ENCODE measurements at places on chromosomes 13 and 19.
A peak's percentile ranks its signal among the peaks of the same experiment; 100 is the strongest.

DNA sequence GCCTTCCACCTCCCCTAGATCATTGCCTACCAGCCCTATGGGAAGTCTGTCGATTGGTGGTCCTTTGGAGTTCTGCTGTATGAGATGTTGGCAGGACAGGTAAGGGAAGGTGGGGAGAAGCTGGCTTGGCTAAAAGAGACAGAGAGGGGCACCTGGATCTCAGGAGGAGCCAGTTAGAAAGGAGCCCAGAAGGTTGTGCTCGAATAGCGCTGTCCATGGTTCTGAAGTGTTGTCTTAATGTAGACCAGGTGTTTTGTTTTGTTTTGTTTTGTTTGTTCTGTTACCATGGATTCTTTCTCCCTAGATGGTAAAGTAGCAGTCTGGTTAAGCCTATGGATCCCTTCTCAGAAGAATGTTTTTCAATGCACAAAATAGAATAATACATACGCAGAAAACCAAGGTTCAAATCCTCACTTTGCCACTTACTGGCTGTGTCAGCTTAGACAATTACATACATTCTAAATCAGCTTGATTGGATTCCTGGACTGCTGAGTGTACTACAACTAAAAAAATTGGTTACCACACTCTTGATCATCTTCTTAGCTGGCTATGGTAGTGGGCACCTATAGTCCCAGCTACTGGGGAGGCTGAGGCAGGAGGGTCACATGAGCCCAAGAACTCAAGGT, 5.9 kb upstream of the CACNG7 start:
- DNase-seq, result peak; percentile 53

GRCh38 chr13:112132142-112132541, 65.2 kb downstream of the SOX1 start:
- no peak for DNase-seq

DNA sequence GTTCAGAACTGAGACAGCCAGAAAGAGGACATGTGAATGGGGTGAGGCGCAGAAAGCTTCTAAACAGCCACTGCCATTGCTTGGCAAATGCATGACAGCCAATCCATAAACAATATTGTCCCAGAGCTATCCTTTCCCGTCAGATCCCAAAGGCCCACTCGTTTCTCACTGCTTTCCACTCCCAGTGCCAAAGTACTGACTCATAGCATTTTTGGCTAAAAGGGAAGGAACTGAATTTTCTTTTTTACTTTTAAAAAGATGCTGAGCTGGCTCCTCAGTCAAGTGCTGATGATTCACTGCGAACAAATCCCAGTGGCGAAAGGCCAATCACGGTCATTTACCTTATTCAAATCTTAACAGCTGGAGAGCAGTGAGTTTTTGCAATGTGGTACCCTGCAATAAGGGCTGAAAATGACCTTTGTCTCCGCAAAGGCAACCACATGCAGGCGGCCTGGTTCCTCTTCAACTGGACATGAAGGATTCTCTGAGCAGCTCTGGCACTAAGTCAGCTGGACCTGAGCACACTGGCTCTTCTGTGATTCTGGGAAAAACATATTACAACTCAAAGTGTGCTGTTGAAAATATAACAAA, 151.7 kb downstream of the DCLK1 start:
- no peak for DNase-seq

- DNase-seq, result no peak
Observed at GRCh38 chr13:40028446-40028845, 373.0 kb downstream of the COG6 start.

DNA sequence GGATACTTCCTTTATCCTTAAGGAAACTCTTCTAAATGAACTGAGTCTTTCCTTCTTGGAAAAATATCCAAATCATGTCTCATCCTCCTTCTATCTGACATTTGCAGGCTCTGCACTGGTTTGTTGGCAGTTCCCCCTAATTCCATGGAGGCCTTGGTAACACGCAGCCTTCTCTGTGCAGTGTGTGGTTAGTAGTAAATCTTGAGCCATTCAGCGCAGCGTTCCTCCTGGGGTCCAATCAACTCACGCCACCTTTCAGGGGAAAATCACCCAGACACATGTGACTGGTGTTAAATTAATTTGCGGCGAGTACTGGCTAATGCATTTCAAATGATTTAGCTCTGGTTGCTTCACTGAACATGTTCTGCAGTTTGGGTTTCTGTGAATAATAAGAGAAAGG, 21.0 kb upstream of the CBY2 start:
- DNase-seq, result no peak

DNA sequence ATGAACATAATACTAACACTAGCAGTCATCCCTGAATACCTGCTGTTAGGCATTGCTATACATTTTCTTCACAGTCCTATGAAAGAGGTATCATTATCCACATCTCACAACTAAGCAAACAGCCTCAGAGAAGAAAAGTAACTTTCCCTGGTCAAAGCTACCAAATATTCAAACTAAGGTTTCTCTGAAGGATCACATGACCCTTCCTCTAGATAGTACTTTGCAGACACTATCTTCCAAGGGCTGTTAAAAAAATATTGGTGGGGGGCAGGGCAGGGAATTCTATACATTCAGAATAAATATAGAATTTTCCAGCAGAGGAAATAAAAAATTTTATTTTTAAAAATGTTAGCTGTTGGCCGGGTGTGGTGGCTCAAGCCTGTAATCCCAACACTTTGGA, 3.1 kb downstream of the SLC25A30 start:
- no peak for DNase-seq

- DNase-seq, result no peak
Observed at GRCh38 chr19:38676023-38676877, 28.8 kb downstream of the ACTN4 start.

DNA sequence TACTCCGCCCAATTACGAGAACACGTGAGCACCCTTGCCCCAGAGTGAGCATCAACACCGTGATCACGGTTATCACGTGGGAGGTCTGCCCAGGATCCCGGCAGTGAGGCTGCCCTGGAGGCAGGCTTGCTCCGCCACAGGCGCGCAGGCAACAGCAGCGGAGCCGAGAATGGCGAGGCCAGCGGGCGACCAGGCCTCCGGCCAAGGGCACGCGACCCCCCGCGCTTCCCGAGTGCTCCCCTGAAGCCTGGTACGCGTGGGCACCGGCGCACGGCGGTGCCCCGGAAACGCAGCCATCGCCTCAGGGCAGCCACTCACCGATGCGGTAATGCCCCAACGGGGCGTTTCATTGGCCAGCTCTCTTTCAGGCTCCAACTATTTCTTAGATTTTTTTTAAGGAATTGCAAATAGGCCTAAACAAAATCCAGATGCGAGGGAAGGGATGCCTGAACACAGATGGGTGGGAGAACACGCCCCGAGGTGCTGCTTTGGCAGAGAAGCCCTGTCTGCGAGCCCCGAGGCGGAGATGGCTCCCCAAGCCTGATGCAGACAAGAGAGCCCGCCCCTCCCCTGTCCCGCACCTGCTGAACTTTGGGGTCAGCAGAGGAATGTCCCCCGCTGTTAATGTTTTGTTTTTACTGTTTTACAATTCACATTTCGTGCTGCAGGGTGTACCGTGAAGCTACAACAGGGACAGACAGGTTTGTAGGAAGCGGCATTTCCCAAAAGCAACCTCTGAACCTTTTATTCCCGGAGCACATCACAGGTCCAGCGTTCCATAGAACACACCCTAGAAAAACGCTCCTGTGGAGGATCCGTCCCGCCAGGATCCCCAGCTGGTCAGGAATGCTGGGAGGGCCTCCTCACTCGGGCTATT, 132.7 kb downstream of the ZDHHC20 start:
- DNase-seq, result peak; percentile 22

DNA sequence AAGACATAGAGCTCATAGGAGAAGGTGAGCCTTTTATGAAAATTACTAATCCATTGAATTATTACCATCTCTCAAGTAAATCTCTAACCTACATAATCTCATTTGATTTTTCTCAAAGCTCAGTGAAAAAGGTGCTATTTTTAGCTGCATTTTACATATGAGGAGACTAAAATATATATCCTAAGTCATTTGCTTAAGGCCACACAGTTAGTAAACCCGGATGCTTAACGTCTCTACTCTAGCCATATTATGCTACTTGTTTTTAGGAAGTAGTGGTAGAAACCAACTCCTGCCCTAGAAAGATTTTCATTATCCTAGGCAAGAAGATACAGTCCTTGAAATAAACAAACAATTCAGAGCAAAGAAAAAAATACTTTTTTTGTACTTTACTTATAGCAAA, 108.9 kb downstream of the RBM26 start:
- DNase-seq, result no peak

- DNase-seq, result no peak
Observed at GRCh38 chr19:7638802-7639465, 2.0 kb downstream of the STXBP2 start.

GRCh38 chr13:33132644-33133440, 116.6 kb downstream of the KL start:
- no peak for DNase-seq

DNA sequence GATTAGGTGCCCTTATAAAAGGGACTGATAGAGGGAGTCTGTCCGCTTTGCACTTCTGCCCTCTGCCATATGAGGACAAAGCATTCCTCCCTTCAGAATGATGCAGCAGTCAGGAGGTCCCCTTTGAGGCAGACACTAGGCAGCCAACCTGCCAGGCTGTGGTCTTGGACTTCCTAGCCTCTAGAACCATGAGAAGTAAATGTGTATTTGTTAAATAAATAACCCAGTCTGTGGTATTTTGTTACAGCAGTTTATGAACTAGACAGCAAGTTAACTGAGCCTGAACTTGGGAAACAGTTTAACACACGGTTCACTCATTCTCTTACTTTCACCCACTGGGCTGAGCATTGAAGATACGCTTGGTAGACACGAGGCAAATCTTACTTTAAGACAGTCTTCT, 313.2 kb downstream of the UQCRFS1 start:
- no peak for DNase-seq

DNA sequence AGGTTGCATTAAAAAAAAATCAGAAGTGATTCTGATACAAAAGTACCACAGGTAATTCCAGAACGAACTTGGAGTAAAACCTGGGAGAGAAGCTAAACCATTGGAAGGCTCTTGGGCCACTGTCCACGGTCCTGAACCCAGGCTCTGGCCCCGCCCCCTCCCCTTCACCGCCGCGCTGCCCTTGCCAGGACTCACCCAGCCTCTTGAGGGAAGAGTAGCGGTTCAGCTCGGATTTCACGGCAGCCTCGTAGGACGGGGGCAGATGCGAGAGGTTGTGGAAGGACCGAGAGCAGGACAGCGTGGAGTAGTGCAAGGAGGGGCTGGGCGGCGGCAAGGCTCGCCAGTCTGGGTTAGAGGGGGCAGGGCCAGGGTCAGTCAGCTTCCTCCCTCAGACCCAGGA, 5.7 kb downstream of the SHISA7 start:
- peak; percentile 58 for DNase-seq

- no peak for DNase-seq
Observed at GRCh38 chr13:42758515-42758914, 22.9 kb upstream of the FAM216B start.

DNA sequence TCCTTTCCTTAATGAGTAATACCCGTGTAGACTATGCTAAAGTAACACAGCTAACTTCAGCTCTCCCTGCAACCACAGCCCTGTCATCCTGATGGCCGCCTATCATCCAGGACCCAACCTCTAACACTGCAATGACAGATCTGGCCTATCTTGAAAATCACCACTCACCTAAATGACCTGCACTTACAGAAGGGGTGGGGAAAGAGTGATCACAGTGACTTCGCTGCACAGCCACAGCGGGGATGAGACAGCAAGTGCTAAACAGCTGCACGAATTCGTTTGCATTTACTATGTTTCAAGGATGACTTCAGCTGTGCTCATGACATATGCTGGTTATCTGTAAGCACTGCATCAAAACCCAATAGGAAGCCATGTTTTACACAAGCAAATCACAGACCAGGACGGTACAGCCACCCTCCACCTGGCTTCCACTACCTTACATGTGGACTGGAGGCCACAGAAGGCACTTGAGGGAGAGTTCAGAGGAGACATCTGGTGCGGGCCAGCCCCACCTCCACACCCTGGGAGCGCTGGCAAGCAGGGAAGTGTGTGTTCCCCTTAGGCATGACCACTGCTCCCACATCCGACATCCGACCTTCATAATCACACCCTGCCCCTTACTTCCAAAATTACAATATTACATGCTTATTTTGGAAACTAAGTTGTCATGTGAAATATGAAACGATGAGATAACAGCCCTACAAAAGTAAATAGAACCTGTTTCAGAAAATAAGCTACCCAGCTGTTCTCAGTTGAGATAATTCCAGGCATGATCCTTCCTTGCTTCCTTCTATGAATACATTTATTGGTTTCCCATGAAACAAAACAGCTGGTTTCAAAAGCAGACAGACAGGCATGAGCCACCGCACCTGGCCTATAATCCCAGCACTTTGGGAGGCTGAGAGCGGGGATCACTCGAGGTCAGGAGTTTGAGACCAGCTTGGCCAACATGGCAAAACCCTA, 95.7 kb downstream of the STK24 start:
- peak; percentile 73 for DNase-seq

GRCh38 chr13:97223037-97223710, 1.0 kb downstream of the MBNL2 start:
- no peak for DNase-seq

- no peak for DNase-seq
Observed at GRCh38 chr19:57010541-57010940, 109.2 kb upstream of the USP29 start.

DNA sequence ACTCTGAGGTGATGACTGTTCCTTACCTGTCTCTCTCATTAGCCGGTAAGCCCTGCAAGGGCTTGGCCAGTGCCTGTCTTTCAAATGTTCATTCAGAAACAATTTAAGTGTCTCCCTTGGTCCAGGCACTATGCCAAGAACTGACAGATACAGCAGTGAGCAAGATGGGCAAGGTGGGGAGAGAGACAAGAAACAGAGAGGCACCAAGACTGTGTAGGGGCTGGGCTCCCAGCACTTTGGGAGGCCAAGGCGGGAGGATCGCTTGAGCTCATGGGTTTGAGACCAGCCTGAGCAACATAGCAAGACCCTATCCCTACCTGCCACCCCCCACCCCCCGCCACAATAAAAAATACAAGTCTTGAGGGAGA, 1.3 kb upstream of the CCNE1 start:
- peak; percentile 24 for DNase-seq

DNA sequence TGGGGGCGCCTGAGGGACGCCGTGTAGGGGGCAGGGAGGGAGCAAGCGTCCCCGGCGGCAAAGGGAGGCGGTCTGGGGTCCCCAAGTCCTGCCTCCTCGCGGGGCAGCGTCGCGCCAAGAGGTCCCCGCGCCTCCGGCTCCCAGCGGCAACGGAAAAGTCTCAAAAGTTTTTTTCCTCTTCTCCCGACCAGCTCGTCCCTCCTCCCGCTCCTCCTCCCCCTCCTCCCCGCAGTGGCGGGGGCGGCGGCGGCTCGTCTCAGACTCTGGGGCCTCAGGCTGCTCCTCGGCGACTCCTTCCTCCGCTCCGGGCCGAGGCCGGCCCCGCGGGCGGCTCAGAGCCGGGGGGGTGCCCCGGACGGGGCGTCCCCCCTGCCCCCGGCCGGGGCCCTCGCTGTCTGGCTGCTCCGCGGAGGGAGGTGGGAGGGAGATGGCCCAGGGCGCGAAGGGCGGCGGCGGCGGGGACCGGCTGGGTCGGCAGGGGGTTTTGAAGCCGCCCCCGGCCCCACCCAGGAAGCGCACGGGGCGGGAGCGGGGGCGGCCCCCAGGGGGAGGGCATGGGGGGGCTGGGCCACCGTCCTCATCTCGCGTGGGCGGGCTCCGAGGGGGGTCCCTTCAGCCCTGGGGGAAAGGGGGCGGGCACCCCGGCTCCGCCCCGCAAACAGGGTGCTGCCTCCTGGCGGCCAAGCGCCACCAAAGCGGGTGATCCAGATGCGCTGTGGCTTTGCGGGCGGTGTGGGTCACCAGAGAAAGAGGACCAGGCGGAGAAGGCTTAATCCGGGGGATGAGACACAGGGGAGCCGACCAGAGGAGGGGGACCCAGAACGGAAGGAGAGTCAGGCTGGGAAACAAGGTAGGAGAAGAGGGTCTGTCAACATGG, at the start of gene TGFB1:
TSS of gene TGFB1 (minus strand) at position 457 of the 877 bp plus-strand sequence. CDS start 878 bp downstream, outside the sequence.
- DNase-seq, result peak; percentile 96
